ENCODE measurements at places on chromosomes 7 and 10.

- no peak for DNase-seq
These were observed 141.3 kb downstream of the JMJD1C start for GRCh38 chr10:63324495-63324854.

DNA sequence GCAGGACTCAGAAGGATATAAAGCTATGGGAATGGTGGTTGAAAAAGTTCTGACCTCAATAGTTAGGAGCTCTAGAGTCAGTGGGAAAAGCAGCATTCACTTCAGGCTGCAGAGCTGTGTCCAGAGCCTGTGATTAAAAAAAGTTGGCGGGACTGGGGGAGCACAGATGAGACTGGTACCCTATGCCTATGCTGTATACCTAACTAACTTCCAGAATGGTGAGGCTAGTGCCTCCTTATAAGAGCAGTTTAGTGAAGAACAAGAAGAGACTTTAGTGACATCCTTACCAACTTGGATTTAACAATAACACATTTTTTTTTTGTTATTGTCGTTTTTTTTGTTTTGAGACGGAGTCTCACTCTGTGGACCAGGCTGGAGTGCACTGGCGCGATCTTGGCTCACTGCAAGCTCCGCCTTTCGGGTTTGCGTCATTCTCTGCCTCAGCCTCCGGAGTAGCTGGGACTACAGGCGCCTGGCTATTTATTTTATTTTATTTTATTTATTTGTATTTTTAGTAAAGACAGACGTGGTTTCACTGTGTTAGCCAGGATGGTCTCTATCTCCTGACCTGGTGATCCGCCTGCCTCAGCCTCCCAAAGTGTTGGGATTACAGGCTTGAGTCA lies 6.6 kb upstream of the ZNF282 start:
- no peak for DNase-seq

GRCh38 chr7:37310327-37311080 lies 138.2 kb downstream of the ELMO1 start:
- no peak for DNase-seq

GRCh38 chr10:44921506-44921905 lies 10.4 kb downstream of the TMEM72 start:
- DNase-seq = no peak

DNA sequence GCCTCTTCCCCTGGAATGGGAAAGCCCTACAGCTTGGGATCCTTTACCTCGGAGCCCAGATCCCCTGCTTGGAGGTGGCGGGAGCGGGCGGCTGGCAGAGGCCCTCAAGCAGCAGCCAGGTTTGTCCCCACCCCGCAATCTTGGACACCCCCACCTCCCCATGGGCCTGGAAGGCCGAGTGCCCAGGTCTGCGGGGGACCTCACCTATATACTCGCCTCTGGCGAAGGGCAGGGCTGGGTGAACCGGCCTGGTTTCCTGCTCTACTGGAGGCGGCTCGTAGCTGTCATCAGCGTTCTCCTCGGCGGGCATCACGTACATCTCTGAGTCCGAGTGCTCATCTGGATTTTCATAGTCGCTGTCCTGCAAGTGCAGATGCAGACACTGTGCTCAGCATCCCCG lies 44.2 kb downstream of the BLNK start:
- no peak for DNase-seq

GRCh38 chr7:41972270-41972669 lies 264.7 kb downstream of the GLI3 start:
- DNase-seq = no peak

- DNase-seq = no peak
These were observed 43.2 kb downstream of the BTRC start for GRCh38 chr10:101397140-101397539.

GRCh38 chr7:31805209-31805818 lies 118.3 kb downstream of the PPP1R17 start:
- DNase-seq = no peak

DNA sequence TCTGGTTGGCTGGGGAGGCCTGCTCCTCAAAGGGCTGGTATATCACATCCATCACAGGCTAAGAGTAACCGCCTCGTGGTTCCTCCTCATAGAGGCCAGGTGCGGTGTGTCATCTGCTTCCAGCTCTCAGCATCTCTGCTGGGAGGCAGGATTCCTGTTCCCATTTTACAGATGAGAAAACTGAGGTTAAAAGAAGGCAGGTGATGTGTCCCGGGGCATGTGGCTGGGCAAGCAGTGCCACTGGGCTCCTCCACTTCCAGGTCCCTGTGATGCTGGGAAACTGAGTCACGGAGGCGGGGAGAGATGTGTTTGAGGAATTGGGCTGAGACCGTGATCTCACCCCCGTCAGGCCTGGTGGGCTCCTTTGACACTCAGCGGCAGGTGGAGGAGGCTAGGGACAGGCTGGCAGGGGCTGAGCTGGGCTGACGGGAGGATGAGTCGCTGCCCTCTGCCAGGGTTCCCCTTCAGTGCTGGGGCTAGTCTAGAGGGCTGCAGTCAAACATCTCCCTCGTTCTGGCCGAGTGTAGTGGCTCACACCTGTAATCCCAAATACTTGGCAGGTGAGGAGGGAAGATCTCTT lies 9.4 kb downstream of the ARPC1B start:
- no peak for DNase-seq

GRCh38 chr7:133545618-133546017 lies 292.7 kb downstream of the EXOC4 start:
- no peak for DNase-seq

- DNase-seq = no peak
These were observed 185.7 kb downstream of the GRID1 start for GRCh38 chr10:86180861-86181260.

DNA sequence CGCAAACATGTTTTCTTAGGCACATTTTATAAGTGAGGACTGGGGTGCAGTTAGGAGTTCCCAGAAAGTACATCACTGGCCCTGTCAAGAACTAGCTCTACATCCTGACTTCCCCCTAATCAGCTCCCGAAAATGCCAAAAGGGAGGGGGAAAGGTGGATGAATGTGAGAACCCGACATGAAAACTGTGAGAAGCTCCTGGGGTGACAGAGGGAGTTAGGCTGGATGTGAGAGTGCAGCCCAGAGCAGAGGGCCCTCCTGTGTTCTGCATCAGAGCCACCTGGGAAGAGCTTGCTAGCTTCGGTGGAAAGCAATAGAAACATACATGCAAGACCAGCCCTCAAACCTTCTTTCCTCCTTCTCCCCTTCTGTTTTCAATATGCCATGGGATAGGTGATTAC lies 30.5 kb upstream of the SEM1 start:
- DNase-seq = no peak

DNA sequence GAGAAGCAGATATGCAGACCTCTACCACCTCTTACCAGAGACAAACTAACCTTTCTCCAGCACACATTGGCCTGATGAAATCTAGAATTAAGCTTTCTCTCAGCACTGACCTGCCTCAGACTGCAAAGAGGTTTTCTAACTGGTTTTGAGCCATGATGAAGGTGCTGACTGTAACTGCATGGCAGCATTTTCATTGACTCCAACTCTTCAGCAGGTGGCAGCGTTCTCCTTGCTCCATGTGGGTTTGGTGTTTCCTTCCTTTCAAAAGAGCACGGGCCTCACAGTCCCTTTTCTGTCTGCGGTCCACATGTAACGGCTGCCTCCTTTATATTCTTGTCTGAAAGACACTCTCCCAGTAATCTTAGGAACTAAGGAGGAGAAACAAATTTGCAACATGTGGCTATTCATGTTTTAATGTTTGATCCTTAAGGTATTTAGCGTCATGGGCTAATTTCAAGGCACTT lies 12.6 kb downstream of the KLLN start:
- DNase-seq = no peak

DNA sequence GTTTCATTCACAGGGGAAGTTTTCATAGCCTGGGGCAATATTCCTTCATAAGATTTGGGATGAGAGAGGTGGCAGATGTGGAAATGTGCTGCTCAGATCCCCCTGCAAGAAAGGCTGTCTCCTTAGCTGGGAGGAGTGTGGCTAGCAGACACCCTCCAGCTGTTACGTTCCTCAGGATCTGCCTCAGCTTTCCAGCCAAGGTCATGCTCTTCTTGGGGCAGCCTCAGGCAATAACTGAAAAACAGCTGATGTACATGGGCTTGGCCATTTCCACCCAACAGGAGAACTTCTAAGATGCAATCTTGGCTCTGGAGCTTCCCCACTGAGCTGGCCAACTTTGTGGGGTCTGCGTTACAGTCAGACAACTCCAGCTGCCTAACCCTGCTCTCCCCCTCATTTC lies 51.3 kb upstream of the SEPTIN7 start:
- no peak for DNase-seq

DNA sequence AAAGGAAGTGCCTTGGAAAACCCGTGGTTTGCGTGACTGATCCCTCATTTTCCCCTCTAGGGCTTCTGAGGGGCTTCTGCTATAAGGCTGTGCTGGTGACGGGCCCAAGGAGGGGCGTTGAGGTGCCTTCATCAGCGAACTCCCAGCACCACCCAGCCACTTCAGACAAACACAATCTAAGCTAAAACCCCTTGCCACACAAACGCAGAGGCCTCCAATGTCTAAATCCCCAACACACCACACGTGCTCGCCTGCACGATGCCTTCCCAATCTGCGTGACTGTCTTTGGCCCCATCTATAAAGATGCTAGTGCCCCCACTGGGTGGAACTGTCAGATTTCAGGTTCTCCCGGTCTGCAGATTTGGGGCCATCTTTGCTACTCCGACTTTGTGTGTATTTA lies 4.1 kb upstream of the GAD2 start:
- no peak for DNase-seq

DNA sequence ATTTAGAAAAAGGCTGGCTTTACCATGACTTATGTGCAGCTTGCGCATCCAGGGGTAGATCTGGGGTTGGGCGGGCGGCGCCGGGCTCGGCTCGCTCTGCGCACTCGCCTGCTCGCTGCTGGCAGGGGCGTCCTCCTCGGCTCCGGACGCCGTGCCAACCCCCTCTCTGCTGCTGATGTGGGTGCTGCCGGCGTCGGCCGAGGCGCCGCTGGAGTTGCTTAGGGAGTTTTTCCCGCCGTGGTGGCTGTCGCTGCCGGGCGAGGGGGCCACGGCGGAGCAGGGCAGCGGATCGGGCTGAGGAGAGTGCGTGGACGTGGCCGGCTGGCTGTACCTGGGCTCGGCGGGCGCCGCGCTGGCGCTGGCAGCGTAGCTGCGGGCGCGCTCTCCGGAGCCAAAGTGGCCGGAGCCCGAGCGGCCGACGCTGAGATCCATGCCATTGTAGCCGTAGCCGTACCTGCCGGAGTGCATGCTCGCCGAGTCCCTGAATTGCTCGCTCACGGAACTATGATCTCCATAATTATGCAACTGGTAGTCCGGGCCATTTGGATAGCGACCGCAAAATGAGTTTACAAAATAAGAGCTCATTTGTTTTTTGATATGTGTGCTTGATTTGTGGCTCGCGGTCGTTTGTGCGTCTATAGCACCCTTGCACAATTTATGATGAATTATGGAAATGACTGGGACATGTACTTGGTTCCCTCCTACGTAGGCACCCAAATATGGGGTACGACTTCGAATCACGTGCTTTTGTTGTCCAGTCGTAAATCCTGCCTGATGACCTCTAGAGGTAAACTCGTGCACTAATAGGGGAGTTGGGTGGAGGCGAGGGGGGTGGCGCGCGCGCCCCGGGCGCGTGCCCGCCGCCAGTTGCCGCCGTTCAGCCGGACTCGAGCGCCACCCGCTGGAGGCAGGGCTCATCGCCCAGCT lies at the start of gene HOXA5:
TSS of gene HOXA5 (minus strand) at position 659 of the 927 bp plus-strand sequence. CDS start at position 585, 74 bp downstream.
- DNase-seq = no peak

DNA sequence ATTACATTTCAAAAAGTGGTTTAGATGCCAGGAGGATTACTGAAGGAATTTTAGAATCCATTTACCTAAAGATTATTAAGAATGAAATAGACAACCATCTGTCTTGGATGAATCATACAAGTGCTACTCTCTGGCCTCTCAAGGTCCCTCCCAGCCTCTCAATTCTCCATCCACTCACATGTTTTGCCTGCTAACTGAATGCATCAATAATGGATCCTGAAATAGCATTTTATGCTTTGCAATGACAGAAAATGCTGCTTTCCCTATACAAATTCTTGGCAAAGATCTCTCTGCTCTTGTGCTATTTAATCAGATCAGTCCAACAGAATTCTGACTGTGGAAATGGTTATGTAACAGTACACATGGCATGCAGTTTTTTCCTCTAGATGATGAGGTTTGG lies 68.1 kb downstream of the HBP1 start:
- DNase-seq = no peak

DNA sequence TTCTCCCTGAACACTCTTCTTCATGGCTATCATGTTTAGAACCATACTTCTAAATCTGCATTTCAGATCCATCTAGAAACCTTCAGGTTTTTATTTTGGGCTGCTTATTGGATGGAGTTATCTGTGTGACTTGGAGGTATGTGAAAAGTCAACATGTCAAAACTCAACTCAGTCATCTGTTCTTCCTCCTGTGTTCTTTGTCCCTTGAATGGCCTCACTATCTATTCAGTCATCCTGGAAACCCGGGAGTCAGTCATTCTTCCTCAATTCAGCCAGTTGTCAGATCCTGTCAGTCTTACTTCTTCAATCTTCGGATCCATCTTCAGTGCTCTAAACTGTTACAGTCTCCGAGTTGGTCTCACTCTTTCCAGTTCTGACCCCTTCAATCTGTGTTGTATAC lies 52.2 kb downstream of the VKORC1L1 start:
- DNase-seq = no peak

DNA sequence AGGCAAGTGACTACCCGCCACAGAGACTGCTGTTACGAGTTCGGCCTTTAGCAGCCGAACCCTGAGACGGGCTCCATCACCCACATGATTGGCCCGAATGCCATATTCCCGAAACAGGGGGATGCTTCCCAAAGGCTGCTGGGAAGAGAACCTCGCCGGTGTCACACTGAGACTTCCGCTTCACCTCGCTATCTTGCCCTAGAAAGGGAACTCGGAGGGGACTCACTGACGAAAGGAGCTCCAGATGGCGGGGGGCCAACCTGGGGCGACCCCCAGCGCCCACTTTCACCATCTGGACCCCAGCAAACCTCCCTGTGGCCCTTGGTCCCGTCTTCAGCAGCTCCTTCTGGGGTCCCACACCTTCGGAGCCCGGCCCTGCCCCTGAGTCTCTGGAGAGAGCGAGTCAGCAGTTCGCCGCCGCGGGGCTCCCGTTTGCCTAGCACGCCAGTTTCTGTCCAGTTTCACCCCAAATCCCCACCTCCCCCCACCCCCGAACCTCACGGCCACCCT lies 529 bp downstream of the HPS1 start:
- no peak for DNase-seq

DNA sequence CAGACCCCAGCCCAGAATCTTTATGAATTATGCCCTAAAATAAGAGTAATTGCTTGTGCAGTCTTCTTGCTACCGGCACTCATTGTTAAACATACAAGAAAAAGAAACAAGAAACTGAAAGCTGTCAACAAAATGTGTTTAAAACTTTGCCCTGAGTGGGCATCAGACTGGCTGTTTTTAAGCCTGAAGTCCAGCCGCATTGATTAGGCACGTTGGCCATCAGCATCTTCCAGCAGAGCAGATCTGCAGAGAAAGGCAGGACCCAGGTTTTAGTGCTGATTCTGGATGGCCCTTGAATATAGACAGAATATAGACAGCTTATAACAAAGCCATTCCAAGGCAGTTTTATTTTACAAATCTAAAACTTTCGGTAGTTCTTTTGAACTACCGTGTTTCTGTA lies 102.8 kb downstream of the POLL start:
- DNase-seq = no peak

DNA sequence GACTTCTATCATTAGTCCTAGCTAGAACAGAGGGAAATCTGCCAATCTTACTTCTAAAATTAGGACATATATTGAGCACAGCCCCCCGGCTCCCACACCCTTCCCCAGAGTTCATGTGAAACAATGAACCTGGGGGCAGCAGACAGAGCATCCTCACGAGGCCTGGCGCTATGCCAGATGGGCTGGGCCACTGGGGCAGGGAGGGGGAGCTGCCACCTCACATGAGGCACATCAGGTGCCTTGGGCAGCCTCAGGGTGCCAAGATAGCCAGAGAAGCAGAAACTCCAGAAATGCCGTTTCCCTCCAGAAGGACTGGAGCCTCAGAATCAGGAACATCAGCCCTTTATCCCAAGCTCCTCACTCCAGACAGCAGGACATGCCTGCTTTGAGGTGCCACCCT lies 92.8 kb upstream of the LANCL2 start:
- DNase-seq = no peak

Measured in GM12891 (cell line).